IMR-90 (cell line): ENCODE measurements at places on chromosomes 1 and 21. TPM values are rescaled to one million over a fixed set of nuclear protein-coding genes. Genes with fewer than 3 reads are reported as not detected.

ADGRL2 gene
- 36.9 and 42.7 TPM in 2 replicates for total RNA-seq

S100A10 gene
- 77.2 and 86.0 TPM in 2 replicates for total RNA-seq

C1orf87 gene
- total RNA-seq, result not detected in 2 replicates

C1orf146 gene
- total RNA-seq, result not detected in 2 replicates

NUP210L gene
- total RNA-seq, result under 0.01 TPM in 2 replicates

DNA sequence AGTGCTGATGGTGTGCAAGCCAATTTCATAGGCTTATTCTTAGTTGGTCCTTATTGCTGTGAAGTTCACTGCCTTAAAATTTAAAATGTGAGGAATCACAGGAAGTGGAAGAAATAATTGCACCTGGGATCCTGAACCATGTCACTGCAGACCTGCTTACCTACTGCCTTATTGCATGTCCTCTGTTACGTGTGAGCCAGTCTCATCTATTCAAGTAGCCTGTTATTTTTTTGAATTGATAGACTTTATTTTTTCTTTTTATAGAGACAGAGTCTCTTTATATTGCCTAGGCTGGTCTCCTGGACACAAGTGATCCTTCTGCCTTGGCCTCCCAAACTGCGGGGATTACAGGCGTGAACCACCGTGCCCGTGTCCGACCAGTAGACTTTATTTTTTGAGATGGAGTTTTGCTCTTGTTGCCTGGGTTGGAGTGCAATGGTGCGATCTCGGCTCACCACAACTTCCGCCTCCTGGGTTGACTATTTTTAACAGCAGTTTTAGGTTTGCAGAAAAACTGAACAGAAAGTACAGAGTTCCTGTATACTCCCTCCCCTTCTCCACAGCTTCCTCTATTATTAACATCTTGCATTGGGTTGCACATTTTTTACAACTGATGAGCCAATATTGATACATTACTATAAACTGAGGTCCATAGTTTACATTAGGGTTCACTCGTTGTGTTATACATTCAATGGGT is 14.0 kb upstream of the DISC1 start:
- DNase-seq, result no peak

DNA sequence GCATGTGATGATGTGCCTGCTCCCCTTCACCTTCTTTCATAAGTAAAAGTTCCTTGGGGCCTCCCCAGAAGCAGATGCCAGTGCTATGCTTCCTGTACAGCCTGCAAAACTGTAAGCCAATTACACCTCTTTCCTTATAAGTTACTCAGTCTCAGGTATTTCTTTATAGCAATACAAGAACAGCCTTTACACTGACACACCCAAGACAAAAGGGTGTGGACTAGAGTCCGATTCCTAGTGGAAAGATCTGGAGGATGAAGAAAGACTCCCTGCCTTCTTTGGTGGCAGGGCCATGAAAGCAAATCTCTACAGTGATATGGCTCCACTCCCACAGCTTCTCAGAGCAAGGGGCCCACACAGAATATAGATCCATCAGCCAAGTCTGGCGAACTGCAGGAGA is 209.7 kb upstream of the ST6GALNAC5 start:
- DNase-seq, result no peak

GRCh38 chr1:214296860-214297745 is 16.1 kb downstream of the SMYD2 start:
- peak; percentile 90 for DNase-seq

DNA sequence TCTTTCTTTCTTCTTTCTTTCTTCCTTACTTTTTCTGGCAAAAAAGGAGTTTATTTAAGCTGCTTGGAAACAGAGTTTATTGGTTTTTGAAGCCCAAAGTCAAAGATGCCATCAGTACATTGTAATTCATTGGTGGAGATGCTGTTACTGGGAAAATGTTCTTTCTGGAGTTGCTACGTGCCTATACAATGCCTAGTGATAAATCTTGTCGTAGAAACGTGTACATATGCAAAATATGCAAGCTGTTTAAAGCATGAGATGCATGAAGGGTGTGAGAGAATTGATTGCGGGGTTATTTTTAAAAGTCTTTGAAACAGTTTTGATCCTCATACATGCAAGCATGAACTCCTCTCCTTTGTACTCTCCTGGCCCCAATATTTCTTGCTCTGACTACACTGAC is 1060.6 kb upstream of the NCAM2 start:
- no peak for DNase-seq

DNA sequence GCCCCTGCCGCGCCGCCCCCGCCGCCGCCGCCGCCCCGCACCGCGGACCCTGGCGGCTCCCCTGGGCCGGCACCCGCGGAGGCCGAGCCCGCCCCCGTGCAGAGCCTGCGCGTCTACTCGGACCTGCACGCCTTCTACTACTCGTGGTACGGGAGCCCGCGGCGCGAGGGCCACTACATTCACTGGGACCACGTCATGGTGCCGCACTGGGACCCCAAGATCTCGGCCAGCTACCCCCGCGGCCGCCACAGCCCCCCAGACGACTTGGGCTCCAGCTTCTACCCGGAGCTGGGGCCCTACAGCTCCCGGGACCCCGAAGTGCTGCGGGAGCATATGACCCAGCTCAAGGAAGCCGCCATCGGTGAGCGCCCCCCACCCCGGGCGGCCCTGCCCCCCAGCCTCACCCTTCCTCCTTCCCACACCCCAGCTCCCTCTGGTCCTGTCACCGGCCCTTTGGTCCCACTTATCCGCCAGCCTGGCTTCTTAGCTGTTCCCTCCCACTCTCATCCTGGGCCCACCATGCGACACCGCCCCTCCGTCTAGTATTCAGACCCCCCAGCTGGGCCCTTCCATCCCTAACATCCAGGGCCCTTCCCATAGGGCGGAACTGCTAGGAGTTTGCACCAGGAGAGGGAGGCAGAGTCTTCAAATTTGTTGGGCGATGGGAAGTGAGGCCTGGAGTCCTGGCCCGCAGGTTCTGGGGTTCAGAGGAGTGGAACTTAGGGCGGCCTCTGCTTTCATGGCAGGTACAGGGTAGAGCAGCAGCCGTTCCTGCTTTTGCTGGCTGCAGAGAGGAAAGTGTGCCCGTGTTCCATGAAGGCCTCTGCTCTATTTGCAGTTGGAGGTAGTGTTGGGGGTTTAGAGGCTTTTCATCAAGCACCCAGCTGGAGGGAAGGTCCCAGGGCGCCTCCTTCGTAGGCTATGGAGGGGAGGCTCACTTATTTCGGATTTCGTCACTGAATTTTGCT is 1.0 kb downstream of the MANEAL start:
- no peak for DNase-seq

DNA sequence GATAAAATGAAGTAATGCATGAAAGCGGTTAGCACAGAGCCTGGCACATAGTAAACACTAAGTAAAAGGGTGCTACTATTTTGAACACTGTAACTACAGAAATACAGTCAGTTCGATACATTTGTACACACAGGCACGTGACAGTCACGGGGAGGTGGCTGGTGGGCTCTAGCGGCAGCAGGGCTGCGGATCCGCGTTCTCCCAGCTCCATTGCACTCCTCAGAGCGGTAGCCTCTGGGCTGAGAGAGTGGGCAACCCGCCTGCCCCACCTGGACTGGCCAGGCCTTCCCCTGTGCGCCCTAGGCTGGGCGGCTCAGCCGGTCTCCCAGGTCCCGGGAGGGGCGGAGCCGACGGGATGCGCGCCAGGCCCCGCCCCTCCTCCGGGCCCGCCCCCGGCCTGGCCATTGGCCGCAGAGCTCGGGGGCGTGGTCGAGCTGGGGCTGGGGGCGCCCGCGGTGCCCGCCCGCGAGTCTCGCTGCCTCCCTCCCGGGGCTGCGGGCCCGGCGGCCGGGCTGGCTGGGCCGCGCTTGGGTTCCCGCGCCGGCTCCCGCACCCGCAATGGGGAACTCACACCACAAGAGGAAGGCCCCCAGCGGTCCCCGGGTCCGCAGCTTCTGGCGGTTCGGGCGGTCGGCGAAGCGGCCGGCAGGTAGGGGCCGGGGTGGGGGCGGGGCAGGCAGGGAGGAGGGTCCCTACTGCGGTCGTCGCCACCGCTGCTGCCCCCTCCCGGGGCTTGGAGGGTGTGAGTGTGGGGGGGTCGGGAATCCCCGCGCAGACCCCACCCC is 51.2 kb upstream of the SYNC start:
- DNase-seq, result peak; percentile 48

- no peak for DNase-seq
These were observed 310.6 kb downstream of the SEC16B start for GRCh38 chr1:177659281-177659680.

GRCh38 chr1:202811296-202812175 is 782 bp downstream of the PCAT6 start:
- DNase-seq, result peak; percentile 13

DNA sequence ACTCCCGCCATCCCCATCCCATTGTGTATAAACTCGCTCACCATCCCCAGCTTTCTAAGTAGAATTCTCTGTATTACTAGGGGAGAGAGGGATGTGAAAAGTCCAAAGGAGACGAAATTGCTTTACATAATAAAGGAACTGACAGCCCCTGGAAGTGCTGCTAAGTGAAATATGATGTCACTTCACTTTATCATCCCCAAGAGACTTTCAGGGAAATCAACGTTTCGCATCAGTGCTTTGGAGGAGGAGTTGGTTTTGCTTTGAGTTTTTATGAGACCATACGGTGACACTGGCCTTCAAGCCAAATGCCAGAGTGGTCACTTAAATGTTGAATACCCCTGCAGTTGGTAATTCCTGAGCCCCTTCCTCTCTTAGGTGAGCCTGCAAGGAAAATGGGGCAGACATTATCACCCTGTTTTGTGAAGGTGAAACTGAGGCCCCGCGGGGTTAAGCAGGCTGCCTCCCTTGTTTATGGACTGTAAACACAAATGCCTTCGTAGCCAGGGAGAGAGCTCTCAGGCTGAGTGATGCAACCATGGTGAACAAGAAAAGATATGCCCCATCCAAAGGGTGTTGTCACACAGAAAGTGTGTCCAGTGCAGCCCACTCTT is 58.4 kb upstream of the KAZN start:
- no peak for DNase-seq

- DNase-seq, result peak; percentile 72
These were observed 30.5 kb downstream of the NRIP1 start for GRCh38 chr21:15034126-15034853.

GRCh38 chr1:70495370-70495769 is 84.3 kb downstream of the CTH start:
- no peak for DNase-seq

GRCh38 chr1:61337981-61338848 is 255.9 kb downstream of the NFIA start:
- DNase-seq, result peak; percentile 75

- DNase-seq, result peak; percentile 45
These were observed 158.3 kb downstream of the PLXNA2 start for GRCh38 chr1:208085655-208086515.

DNA sequence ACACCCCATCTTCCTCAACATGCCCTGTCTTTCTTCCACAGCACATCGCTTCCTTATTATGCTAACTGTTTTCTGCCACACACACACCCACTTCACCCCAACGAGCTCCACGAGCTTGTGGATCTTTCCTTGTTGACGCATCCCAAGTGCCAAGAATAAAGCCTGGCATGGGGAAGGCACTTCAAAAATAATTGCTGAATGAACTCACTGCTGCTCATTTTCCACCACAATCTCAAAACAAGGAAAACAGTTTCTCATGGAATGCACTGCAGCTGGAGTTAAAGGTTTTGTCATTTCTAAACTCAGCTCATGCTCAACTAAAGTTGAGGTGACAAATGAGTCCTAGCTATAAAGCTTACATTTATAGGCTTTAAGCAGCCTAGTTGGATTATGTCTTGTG is 86.0 kb downstream of the TIAM1 start:
- DNase-seq, result no peak

- no peak for DNase-seq
These were observed 94.6 kb upstream of the ARHGEF16 start for GRCh38 chr1:3359756-3360440.

DNA sequence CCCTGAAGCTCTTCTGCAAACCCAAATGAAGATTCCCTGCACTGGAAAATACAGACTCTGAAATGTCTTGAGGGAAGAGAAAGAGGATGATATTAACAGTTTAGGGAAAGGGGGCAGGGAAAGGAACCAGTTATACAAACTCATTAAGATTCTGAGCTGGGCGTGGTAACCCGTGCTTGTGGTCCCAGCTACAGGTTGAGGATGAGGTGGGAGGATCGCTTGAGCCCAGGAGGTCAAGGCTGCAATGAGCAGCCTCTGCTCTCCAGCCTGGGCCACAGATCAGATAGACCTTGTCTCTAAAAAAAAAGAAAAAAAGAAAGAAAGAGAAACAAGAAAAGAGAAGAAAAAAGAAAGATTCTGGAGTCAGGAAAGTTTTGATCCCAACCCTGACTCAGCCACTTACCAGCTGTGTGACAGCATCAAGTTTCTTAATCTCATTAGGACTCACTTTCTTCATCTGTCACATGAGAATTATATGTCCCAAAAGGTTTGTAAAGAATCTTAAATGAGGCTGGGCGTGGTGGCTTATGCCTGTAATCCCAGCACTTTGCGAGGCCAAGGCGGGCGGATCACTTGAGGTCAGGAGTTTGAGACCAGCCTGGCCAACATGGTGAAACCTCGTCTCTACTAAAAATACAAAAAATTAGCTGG is 53.9 kb downstream of the OPTC start:
- DNase-seq, result no peak

- DNase-seq, result no peak
These were observed 3.1 kb downstream of the AGO1 start for GRCh38 chr1:35885961-35886558.
